GM10248 (cell line): ENCODE measurements at places on chromosomes 1 and 21.
A peak's percentile ranks its signal among the peaks of the same experiment; 100 is the strongest.

DNA sequence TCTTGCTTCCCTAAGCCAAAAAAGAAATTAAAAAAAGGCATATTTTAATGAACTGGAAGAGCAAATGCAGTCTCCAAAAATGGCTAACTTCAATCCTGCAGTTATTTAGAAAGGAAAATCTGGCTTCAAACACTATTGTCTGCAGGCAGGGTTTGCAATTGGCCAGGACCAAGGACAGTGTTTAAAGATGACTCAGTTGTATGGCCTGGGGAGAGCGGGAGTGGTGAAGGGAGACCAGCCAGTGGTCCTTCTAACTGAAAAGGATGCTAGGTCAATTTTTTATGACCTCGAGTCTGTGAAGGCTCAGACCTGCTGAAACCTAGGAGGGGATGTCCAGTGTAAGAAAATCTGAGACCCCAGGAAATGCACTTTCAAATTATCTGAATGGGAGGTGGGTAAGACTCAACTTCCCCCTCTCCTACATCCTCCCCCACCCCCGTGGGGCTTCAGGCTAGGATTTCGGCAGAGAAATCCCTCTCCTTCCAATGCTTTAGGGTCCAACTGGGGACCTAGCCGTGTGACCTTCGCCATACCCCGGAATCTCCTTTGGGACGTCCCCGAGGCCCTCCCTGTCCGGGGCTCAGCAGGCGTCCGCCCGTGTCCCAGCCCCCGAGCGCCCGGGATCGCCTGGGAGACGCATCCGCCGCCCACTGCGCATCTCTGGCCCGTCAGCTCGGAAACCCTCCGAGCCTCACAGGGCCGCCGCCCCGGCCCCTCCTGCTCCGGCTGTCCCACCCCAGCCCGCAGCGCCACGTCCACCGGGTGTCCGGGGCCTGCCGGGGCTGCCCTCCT is 602 bp upstream of the RIMKLA start:
- DNase-seq = peak; percentile 39

DNA sequence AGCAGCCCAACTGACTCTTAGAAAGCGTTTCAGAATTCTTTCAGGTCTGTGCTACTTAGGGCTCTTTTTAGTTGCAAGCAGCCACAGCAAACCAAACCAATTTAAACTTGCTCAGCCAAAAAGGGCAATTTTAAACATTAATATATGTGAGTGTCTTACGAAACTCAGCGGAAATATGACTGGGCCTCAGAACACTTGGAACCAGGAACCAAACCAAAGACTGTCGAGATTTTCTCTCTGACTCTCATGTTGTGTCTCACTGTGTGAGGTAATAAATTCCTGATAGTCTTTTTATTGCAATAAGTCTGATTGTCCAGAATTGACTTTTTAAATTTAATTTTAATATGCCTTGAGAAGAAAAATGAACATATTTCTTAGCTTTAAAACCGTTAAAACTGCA is 122.3 kb downstream of the SYF2 start:
- DNase-seq = no peak

GRCh38 chr21:38661197-38661871 is 144.4 kb upstream of the ETS2 start:
- DNase-seq = no peak

DNA sequence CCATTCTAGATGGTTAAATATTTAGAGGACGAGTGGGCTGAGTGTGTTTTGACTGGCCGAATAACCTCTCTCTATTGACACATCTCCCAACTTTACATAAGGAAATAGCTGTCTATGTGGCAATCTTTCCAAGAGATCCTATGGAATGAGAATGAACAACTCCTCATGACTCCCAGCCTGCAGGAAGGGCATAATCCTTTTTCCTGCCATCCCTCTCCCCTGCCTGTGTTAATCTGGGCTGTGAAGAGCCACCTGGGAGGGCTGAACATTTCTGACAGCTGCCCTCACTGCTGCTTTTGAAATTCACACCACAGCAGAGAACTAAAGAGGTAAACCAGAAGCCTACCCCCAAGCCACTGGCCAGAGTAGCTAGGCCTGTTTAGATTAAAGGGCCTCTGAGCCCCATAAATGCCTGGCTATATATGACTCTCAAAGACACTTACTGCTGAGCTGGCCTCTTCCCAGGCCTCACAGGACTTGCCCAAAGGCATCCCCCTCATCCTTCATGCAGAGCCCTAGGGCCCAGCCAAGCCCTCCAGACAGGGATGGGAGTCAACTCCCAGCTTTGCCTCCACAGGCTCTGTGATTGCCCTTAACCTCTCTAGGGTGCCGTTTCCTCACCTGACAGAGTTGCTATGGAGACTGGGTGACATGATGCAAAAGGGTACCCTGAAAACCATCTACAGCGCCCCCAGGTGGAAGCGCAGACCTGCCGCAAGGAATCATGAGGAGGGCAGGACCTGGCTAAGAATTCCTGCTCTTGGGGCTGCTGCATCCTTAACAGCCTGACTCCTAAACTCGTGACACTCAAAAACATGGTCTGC is 42.0 kb upstream of the LDLRAP1 start:
- no peak for DNase-seq

GRCh38 chr1:39445573-39445972 is 45.9 kb upstream of the BMP8A start:
- no peak for DNase-seq

- DNase-seq = no peak
Measured at GRCh38 chr1:92882819-92883218, 51.0 kb downstream of the RPL5 start.

- DNase-seq = no peak
Measured at GRCh38 chr1:64572222-64572900, 102.4 kb downstream of the CACHD1 start.

- DNase-seq = no peak
Measured at GRCh38 chr1:237394281-237394680, 352.3 kb downstream of the RYR2 start.

GRCh38 chr1:107698161-107698560 is 266.8 kb downstream of the VAV3 start:
- no peak for DNase-seq

GRCh38 chr1:226883630-226884029 is 13.2 kb downstream of the PSEN2 start:
- DNase-seq = no peak
